Effector memory CD4-positive, alpha-beta T cell (primary cell): ENCODE measurements at places on chromosomes 7 and 10.

- no peak for DNase-seq
Observed at GRCh38 chr10:24209946-24210491, 1.1 kb downstream of the KIAA1217 start.

- DNase-seq: no peak
Observed at GRCh38 chr10:72812753-72813430, 80.6 kb upstream of the OIT3 start.

DNA sequence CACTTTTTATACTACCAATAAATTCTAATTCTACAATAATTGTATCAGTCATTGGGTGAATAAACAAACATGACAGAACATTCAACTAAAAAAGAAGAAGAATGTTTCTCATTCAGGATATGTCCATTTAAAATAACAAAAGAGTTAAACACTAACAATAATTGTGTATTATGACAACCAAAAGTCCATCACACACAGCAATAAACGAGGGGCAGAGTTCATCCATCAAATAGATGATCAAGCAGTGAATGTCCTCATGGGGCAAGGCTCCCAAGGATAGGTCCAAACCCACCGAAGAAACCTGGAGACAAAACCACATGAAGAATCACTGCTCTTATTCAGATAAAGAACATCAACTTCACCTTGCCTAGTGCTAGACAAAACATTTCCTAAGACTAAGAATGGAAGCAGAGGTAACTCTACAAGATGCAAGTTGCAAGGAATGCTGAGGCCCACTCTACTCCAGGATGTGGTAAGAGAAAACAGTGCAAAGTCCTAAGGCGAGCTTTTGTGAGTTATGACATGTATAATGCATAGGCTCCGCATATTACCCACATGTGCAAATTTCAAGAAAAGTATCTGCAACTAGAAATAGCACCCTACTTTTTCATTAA lies 115.1 kb downstream of the PARD3 start:
- no peak for DNase-seq

DNA sequence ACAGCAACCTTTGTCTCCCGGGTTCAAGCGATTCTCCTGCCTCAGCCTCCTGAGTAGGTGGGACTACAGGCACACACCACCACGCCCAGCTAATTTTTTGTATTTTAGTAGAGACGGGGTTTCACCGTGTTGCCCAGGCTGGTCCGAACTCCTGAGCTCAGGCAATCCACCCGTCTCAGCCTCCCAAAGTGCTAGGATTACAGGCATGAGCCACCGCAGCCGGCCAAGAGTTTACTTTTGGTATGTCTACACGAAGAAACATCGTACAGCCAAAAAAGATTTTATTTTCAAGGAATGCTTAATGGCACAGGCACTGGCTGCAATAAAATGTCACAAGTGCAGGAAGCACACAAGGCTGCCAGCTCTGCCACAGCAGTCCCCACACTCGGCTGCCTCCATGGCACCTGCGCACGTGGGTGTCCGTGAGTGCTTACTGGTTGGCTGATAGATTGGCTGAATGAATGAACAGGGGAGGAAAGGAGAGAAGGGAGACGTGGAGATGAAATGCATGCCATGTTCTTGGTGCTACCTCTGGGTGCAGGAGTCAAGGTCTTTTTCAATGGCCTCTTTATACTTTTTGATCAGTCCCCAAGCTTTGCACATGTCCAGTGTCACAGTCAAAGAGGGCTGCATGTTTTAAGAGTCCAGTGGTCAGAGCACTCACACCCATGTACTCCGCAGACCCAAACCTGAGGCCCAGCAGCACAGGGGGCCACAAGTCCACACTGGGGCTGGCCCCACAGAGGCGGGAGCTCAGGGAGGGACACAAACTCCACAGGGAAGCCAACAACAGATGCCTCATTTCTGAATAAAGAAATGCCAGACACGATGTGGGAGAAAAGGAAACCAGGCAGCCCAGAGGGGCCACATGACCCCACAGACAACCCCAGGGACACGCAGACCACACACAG lies 198.2 kb downstream of the MAD1L1 start:
- no peak for DNase-seq

DNA sequence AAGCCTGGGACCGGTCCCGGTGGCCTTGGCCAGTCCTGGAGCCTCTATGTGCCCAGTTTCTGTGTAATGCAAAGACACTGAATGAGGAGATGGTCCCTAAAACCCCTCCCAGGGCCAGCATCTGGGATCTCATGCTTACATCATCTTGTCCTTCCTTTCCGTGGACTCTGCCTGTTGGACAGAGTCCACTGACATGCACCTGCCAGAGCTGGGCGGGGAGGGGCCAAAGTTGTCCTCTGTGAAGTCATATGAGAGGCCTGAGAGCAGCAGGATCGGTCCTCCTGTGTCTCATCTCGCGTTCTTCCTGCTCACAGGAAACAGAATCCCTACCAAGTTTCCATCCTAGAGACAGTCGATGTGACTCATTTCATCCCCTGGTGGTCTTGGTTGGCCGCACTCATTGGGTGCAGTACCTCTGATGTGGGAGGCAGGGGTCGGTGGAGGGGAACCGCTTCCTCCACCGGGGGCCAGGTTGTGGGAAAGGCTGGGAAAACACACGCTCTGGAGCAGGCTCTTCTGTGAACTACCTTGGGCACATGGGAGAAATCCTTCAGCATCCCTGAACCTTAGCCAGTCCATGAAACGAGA lies 389.6 kb upstream of the PODXL start:
- DNase-seq: no peak

DNA sequence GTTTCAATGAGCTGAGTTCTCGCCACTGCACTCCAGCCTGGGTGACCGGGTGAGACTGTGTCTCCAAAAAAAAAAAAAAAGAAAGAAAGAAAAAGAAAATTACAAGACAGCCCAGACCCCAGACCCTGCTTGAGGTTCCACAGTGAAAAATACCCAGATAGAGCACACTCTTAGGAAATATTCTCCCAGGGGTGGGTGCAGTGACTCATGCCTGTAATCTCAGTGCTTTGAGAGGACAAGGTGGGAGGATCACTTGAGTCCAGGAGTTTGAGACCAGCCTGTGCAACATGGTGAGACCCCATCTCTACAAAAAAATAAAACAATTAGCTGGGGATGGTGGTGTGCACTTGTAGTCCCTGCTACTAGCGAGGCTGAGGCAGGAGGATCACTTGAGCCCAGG lies 41.1 kb upstream of the GTF2IRD1 start:
- no peak for DNase-seq

DNA sequence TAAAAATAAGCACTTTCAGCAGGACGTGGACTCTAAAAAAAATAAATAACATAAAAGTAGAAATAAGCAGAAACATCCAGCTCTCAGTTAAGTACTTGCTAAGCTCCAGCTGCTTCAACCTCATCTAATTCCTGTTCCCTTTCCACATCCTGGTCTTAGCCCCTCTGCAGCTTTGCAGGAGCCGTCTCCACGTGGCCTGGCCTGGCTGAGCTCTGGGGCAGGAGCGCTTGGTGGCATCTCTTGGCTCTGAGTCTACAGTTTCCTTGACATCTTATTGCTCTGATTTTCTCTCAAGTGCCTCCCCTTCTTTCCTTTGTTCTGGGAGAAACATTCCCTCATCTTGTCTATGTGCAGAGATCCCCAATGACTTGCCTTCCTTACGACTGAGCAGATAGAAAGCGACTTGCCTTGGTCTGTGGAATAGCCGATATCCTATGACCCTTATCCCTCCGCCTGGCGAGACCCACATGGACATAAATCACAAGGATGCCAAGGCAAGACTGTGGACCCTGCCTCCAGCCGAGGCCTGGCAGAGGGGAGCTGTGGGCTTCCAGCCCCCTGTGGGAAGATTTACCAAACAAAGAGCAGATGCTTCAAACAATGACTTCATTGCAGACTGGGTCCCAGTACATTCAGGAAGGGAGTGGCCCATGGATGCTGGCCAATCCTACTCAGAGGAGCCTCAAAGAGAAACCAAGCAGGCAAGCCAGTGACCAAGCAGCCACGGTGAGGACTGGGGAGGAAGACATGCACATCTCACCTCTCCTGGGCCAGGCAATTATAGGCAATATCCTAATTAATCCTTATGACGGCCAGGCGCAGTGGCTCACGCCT lies 61.9 kb downstream of the SPOCK2 start:
- no peak for DNase-seq

GRCh38 chr7:66307591-66308215 lies 102.6 kb downstream of the TPST1 start:
- DNase-seq: no peak

DNA sequence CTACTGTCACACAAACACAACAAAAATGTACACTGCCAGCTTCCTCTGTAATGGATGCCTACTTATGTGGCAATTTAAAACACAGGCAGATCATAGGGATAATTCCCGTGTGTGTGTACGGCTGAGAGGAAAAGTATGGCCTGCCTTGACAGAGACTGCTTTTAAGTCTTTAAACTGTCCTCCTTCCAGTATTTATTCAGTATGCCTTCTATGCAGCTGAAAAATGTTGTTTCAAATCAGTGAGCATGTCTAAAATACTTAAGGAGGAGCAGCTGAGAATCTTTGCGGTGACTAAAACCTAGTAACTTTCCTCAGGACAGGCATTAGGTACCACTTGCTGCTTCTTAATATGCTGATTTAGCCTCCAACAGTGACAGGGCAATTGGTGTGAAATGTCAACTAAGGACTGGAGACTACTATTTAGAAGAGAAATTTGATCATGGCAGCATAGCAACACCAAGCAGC lies 126.3 kb downstream of the CACNA2D1 start:
- no peak for DNase-seq

- no peak for DNase-seq
Observed at GRCh38 chr7:47449810-47450590, 131.9 kb downstream of the TNS3 start.

- DNase-seq: no peak
Observed at GRCh38 chr7:105937411-105937810, 25.7 kb upstream of the CDHR3 start.

GRCh38 chr7:80303315-80303714 lies 168.7 kb downstream of the GNAI1 start:
- DNase-seq: no peak

DNA sequence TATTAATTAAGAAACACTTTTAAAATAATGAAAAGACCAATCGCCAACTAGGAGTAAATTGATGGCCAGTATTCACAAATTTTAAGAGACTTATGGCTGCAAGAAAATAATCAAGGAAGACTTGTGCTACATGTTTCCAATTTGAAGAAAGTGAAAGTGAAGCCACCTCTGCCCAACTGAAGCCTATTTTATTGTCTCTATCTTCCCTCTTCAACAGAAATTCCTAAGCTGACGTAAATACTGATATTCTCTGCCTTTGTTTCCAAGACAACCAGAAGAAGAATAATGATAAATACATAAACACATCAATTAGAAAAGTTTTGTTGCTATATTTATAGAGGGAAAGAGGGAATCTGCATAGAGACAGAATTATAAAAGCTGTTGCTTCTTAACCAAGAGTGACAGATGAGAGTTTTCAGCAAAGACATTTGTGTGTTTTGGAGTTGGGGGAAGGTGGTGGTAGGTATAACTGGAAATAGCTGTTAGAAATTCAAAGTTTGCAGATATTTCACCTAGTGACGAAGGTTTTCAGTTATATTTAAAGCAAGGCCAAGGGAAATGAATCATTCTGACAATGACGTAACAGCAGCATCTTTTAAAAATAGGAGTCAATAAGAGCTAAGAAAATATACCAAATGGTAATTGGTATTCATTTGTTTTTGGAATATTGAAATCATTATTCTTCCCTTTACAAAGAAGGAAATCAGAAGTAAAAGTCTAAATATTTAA lies 576.6 kb upstream of the SORCS1 start:
- no peak for DNase-seq

DNA sequence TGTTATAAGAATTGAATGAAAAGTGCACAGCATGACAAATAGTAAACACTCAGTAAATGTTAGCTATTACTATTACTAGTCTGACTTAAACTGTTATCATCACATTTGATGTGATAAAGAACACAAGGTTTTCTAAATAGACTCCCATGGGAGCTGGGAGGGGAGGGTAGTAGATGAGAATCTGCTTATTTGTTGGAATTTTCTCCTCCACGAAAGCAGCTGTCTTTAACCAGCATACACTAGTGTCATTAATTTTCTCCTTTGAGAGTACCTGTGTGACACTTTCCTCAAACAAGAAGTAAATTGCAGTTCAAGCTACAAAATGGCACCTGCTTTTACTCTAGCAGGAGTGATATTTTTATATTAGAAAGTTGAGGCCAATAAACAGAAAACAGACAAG lies 200.1 kb downstream of the SKAP2 start:
- no peak for DNase-seq

DNA sequence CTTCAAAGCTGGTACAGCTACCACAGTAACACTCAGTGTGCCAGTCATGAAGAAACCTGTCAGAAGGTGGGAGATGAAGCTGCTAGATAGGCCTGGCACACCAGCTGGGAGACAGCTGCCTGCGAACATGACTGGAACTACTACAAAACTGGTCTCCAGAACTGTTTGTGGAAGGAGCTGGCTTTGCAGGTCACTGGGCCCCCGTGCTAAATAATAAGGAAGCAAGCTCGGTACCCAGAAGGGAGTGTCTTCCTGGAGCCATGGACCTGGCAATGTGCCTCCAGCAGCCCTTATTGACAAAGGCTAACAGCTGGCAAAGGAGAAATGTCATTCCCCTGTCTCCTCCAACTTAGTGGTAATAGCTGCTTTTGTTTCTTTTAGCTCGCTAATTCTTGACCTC lies 1217.6 kb upstream of the LRRN3 start:
- DNase-seq: no peak

GRCh38 chr10:60820093-60820754 lies 41.9 kb downstream of the CDK1 start:
- no peak for DNase-seq

DNA sequence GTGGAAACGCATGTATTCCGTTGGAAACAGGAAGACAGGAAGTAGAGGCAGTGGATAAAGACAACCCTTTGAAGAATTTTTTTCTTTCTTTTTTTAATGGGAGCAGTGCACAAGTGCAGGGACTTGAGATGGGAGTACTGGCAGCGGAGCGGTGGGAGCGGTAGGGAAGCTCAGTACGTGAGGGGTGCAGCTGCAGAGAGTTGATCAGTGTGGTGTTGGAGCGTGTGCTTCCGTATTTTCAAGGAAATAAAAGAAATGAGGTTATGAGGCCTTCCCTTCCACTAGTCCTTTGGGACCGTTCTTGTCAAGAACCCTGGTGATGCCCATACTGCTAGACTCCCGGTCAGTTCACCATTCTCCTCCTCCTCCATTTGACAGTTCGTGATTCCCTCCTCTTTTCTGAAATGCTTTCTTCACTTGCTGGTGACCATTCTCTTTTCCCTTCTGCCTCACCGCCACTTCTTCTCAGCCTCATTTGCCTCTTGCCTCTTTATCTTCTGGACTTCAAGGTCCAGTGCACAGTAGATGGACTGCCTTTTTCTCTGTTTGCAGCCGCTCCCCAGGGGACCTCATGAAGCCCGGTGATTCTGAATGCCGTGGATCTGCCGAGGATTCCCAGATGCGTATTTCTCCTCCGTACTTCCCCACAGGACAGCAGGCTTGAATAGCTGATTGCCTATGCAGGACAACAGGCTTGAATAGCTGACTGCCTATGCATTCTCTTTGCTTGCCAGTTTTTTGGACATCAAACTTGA lies 39.1 kb upstream of the TMEM236 start:
- no peak for DNase-seq

DNA sequence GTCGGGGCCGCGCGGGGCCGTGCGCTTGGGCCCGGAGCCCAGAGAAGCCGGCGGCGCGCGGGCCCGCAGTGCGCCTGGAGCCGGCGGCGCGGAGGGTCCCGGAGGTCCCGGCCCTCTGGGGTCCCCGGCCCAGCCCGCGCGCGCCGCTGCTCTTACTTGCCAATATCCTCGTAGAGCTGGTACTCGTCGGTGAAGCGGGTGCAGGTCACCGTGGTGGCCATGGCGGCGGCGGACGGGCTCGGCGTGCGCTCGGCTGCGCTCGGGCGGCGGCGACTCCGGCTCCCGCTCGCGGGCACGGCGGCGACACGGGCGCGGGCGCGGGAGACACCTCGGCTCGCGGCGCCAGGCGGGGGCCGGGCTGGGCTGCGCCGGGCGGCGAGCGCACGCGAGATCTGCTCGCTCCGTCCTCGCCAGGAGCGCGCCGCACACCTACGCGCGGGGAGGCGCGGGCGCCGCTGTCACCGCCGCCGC lies at the start of gene CAMK2B:
TSS of gene CAMK2B (minus strand) at position 394 of the 471 bp plus-strand sequence. CDS start at position 221, 173 bp downstream.
- no peak for DNase-seq
